ENCODE measurements at places on chromosomes 4 and X.
A peak's percentile ranks its signal among the peaks of the same experiment; 100 is the strongest.

GRCh38 chrX:72117636-72118210, 14.0 kb downstream of the RTL5 start:
- no peak for DNase-seq

DNA sequence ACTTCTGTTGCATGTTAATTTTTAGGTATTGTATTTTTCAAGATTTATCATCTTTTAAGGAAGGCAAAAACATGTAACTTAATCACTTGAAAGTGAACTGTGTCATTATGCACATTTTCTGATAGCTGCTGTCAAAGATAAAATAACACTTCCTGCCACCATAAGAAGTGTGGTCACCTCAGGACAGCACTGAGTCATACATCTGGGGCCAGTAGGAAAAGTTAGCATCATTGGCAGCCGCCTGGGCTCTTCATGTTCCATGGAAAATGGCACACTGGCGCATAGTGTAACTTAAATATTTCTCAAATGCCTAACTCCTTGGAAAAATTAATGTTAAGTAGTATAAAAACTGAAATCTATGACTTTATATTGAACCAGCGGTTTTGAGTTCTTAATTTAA, 24.2 kb downstream of the CNKSR2 start:
- DNase-seq: no peak

- no peak for DNase-seq
Observed at GRCh38 chr4:174111422-174111821, 172.0 kb downstream of the FBXO8 start.

DNA sequence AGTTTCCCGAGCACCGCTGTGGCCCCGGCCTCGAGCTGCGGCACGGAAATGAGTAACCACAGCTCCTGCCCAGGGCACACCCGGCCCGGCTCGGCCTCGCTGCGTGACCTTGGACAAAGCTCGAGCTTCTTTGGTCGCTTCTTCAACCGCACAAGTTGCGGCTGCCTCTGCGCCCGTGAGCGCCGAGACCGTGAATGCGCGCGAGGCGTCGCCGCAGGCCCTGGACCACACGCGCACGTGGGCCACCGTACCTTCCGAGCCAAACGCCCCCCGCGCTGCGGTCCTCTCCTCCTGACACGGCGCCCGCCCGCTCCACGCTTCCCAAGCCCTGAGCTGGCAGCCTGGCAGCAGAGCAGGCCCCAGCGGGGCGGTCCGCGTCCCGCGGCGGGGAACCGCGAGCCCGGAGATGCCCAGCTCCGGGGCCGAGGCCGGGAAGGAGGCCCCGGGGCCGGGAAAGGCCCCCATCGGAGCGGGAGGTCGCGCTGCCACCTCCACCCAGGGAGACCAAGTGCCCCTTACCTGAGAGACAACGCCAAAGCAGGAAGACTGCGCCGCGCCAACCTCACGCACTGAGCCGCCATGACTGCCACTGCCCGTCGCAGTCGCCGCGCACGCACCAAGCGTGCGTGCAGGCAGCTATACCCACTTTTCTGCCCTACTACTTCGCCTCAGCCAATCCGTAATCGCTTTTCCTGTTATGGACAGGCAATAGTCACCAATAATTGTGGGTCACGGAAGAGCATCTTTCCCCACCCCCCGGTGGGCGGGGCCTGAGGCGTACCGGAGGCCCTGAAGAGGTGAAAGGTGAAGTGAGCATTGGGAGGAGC, at the start of gene GRPEL1:
GRPEL1 (minus strand) TSS at position 613 of the 827 bp plus-strand sequence; CDS start at position 581, 32 bp downstream.
- peak; percentile 99 for DNase-seq

GRCh38 chrX:28847423-28847822, 260.2 kb downstream of the IL1RAPL1 start:
- peak; percentile 1 for DNase-seq

DNA sequence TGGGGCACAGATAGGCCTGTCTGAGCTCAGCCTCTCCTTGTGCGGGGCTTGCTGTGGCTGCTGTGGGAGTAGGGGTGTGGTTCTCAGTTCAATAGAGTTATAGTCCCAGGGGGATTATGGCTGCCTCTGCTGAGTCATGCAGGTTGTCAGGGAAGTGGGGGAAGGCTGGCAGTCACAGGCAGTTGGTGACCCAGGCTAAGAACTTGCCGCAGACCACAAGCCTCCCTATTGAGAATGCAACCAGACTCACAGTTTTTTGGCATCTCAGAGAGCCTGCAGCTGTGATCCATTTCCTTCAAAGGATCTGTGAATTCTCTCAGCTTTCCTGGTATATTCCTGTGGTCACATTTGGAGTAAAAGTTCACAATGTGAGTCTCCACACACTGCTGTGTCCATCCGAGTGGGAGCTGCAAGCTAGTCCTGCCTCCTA, 364.9 kb downstream of the ZNF674 start:
- DNase-seq: peak; percentile 74

DNA sequence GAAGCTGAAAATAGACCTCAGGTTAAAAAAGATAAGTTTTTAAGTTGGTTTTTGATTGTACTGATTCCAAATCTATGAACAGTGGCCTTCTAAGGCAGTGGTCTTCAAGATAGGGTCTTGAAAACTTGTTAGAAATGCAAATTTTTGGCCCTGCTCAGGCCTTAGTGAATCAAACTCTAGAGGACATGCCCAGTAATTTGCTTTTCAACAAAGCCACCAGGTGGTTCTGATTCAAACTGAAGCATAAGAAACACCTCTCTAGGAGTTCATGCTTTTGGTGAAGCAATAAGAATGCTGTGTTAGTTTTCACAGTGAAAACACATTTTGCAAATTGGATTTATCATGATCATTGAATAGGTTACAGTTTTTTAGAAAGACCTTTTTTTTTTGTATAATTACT, 1849.4 kb upstream of the AGA start:
- DNase-seq: no peak

DNA sequence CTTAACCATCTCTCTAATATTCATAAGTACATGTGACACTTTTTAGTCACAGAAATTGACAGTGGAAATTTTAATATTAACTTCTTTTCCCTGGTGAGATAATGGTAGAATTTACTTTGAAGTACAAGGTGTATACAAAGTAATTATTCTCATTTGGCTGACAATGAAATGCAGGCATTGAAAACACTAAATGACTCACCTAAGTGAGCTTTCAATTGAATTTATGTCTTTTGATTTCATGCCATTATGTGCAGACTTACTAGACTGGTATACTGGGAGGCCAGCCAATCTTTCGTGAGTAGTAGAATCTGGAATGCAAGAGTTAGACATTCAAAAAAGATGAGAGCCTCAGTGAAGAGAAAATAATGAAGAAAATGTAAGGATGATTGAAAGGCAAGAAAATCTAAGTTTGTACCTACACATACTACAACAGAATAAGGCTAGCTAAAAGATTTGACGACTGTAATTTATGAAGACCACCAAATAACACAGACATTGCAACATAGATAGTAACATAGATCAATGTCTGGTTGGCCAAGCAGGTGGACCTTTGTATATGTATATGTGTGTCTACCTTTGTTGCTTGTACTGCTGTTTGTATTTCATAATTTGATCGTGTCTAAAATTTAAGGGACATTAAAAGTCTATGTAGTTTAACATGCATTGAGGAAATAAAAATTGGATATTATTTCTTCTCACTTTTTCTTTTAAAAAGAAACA, 459.7 kb downstream of the IL15 start:
- peak; percentile 83 for DNase-seq

GRCh38 chrX:96445531-96446065, 239.0 kb upstream of the DIAPH2 start:
- no peak for DNase-seq

GRCh38 chr4:99300934-99301333, 10.1 kb upstream of the ADH1A start:
- DNase-seq: peak; percentile 91

GRCh38 chr4:141425124-141425523, 204.4 kb downstream of the ZNF330 start:
- DNase-seq: no peak

GRCh38 chr4:135777361-135777760, 1575.8 kb upstream of the PABPC4L start:
- no peak for DNase-seq

DNA sequence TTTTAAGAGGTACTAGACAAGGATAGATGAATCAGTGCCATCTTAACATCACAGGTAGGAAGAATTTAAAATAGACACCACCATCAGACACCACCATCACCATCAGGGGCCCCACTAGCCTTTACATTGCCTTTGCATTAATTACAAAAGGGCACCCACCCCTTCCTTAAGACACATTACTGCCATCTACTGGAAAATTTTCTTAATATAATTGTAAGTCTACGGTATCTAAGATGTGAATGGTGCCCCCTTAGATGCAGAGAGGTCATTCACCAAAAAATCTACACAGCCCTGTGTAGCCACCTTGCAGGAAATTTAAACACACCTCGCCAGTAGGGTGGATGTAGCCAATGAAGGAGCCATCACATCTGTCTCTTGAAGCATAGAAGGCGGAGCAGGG, 184.1 kb downstream of the MID1IP1 start:
- DNase-seq: no peak
